ENCODE measurements at places on chromosomes 16 and 17. TPM values are rescaled to one million over a fixed set of nuclear protein-coding genes. Genes with fewer than 3 reads are reported as not detected.

- DNase-seq, result no peak
Measured at GRCh38 chr17:34671191-34671590, 91.8 kb downstream of the TMEM132E start.

- no peak for DNase-seq
Measured at GRCh38 chr16:78200023-78200389, 100.6 kb downstream of the WWOX start.

DNA sequence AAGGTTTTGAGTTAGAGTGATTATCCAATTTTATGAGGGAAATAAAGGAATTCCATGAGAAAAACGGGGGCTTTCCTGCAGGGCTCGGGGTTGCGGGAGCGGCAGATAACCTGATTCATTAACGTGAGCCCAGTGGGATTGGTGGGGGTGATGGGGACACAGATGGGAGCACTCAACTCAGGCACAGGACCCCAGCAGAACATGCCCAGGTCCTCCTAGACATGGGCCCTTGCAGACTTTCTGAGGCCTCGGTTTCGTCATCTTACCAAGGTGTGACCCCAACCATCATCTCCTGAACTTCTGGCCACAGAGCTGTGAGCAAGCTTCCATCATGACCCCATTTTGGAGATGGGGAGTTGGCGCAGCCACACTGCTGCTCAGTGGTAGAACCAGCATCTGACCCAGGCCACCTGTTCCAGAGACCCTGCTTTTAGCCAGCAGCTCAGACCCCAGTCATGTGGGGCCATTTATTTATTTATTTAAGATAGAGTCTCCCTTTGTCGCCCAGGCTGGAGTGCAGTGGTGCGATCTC lies 22.3 kb downstream of the CARHSP1 start:
- peak; percentile 10 for DNase-seq

Gene MSRB1
- 30.1 TPM for polyA plus RNA-seq

DNA sequence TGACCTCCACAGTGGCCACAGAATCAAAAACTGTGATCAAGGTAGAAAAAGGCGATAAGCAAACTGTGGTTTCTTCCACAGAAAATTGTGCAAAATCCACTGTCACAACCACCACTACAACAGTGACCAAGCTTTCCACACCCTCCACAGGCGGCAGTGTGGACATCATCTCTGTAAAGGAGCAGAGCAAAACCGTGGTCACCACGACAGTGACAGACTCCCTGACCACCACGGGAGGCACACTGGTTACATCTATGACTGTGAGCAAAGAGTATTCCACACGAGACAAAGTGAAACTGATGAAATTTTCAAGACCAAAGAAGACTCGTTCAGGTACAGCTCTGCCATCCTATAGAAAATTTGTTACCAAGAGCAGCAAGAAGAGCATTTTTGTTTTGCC lies 83.6 kb downstream of the C17orf58 start:
- no peak for DNase-seq
